ENCODE measurements at places on chromosomes 4 and X.

GRCh38 chr4:152663203-152664066 is 16.4 kb downstream of the TMEM154 start:
- DNase-seq = no peak

GRCh38 chrX:110284159-110284558 is 33.7 kb downstream of the AMMECR1 start:
- DNase-seq = no peak

GRCh38 chrX:40866893-40867292 is 131.6 kb upstream of the MED14 start:
- no peak for DNase-seq

DNA sequence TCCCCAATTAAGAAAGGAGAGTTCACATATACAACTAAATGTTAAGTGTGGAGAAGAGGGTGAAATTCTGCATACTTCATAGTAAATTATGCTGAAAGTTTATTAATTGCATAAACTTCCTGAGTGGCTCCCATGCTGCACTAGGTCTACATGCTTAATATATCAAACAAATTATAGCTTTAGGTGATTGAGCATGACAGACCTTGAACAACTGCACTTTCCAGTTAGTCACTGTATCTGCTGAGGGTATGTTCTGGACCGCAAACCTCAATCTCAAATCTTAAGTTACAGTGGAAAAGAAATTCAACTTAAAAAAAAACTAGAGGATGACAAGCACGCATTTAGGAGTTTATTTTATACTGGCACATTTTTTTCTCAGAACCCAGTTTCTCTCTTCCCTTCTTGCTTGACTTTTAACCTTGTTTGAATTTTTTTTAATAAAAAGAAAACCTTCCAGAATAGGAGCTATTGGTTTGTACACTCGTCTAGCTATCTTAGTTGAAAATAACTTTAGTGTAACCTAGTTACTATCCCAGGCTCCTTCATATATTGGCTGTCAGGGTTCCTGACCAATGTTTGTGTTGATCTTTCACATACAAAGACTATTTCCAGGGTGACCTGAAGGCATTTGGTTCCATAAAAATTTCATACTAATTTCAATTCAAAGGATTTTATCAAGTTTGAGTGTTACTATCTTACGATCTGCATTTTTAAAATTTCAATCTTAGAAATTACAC is 10.2 kb upstream of the FAM120C start:
- DNase-seq = no peak

DNA sequence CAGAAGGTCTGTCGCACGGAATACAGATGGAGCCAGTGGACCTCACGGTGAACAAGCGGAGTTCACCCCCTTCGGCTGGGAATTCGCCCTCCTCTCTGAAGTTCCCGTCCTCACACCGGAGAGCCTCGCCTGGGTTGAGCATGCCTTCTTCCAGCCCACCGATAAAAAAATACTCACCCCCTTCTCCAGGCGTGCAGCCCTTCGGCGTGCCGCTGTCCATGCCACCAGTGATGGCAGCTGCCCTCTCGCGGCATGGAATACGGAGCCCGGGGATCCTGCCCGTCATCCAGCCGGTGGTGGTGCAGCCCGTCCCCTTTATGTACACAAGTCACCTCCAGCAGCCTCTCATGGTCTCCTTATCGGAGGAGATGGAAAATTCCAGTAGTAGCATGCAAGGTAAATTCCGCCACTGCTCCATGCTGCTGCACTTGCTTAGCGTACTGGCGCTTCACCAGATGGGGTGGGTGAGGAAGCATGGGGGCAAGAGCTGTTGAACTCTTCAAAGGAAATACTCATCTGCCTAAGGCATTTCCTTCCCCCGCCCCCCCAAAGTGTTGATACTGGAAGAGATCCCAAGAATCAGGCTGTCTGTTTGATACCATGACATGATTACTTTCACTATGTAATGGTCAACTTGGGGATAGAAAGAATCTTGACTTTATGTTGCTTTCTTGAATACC is 24.8 kb downstream of the KLF3 start:
- no peak for DNase-seq

- DNase-seq = no peak
Observed at GRCh38 chr4:174318829-174319764, 35.4 kb downstream of the CEP44 start.

DNA sequence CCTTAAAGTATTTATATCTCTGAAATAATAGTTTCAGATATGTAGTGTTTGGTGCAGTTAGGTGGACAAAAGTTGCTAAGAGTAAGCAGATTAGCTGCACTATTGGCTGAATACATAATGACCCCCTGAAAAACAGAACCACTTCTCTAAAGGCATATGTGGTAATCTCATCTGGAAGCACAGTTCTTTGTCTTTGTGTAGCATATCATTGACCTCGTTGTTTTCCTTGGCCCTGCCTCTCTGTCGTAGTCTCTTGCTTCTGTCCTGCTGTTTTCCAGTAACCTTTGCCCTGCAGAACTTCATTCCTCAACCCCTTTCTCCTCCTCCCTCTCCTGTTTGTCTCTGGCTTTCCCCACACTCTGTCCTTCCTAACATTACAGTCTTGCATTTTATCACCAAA is 41.4 kb downstream of the JADE3 start:
- DNase-seq = no peak

- DNase-seq = no peak
Observed at GRCh38 chr4:109601336-109601735, 41.3 kb downstream of the MCUB start.

- DNase-seq = no peak
Observed at GRCh38 chr4:16183604-16184003, 42.7 kb downstream of the TAPT1 start.

DNA sequence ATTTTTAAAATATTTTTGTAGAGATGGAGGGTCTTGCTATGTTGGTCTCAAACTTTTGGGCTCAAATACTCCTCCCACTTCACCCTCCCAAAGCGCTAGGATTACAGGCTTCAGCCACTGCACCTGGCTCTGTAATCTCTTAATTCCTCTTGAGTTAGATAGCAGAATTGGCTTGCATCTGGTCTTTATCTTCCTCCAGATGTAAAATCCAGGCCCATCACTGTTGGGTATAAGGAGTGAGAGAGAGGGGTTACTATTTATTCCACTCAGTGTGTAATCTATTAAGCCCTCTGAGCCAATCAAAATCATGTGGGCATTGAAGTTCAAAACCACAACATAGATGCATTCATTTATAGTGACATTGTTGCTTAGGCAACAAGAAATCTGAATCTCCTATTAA is 33.9 kb downstream of the ANK2 start:
- no peak for DNase-seq

DNA sequence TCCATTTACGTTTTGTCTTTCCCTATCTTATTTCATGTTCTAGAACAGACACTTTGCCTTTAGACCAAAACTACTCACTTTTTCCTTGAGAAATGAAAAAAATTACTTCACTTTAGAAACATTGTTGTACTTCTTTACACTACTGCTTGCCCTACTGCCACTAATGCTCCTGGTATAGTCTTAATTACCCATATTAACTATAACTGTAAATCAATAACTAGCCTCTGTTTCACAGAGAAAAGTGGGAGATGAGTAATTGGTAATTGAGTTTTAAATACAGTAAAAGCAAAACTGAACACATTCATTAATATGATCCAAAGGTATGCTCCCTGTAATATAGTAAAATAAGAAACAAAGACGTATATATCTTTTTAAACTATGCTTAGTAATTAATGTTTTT is 111.1 kb upstream of the JADE1 start:
- no peak for DNase-seq

DNA sequence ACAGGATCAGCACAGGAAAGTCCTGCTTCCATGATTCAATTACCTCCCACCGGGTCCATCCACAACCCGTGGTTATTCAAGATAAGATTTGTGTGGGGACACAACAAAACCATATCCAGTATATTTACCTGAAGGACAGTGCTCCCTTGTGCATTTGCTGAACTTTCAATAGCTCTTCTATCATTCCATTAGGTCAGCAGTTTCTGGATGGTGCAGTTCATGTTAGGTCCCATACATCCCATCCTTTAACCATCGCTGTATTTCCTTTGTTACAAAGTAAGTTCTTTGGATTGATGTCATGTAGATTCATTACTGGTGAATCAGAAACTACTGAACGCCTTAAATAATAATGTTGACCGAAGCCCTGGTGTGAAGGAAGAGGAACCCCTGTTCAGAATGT is 775.9 kb downstream of the TRIML1 start:
- no peak for DNase-seq

DNA sequence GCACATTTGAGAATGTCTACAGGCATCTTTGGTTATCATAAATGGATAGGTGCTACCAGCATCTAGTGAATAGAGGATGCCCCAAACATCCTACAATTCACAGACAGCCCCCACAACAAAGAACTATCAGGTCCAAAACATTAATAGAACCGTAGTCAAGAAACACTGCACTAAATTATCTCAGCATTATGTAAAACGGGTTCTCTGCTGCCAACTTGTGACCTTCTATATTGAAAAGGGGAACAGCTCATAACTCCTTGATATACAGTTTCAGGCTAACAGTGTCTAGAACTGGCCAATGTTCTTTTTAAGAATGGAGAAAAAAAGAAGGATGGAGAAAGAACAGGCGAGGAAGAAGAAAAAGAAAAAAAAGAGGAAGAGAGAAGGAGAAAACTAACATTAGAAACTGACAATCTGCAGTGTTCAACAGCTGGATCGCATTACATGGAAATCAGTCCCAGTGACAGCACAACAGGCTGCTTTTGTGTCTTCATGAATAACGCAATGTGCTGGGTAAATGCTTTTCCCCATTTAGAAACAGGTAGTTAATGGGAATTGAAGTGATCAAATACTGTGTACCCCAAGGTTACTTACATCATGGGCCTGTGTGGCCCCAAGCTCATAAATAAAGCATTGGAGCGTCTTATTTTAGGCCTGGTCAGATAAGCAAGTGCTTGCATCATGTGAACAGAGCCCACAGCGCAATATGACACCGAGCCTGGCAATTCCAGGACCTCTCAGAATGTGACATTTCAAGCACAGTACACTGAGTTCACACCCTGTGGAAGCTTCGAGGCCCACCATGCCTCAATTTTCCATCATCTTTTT is 339.5 kb downstream of the DHX15 start:
- DNase-seq = no peak

GRCh38 chr4:85595796-85596559 is 121.0 kb downstream of the ARHGAP24 start:
- DNase-seq = no peak

DNA sequence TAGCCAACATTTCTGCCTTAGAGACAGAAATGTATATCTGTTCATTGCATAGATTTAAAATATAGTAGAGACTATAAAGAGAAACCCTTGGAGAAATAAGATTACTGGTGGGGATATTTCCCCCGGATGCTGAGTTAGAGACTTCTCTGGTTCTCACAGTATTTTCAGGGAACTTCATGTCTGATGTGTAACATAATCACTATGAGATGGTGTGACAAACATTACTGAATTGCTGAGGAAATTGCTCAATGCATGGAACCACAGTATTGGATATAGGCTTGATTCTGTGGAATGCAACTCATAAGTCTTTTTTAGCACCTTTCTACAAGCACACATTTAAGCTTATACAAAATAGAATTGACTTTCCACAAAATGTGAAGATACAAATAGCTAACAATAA is 152.7 kb downstream of the SOWAHB start:
- no peak for DNase-seq

DNA sequence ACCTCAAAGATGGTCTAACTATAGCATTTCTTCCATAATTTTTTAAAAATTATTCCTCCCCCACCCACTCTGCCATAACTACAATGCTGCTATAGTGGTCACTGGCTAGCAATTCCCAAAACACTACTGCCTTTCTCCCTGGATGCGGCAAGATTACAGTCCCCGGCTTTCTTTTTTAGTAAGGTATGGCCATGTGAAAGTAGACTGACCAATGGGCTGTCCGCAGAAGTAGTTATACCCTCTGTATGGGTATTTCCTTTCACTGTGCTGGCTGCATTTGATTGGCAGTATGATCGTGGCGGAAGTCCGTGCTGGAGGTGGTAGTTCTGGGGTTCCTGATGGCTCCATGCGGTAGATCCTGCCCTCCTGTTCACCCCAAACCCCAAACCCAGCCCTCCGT is 166.0 kb downstream of the FBXO8 start:
- no peak for DNase-seq

DNA sequence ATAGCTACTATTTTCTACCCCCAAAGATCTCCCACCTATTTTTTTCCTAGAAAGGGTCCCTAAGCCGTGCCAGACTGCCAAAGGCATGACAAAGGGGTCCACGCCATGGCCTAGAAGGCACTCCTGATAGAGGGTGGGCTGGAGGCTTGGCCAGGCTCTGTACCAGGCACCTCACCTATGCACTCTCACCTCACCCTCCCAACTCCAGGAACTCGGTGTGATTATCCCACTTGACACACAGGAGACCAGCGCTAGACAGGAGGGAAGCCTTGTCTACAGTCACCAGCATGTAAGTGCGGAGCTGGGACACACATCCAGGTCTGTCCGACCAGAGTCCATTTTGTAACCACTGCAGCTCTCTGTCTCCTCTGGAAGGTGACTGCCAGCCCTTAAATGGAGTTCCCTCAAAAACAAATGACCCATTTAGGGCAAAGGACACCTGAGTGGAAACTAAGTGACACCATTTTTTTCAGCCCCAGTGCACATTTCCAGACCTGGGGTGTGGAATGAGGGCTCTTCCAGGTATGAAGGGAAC is 106.4 kb downstream of the RTL5 start:
- no peak for DNase-seq

DNA sequence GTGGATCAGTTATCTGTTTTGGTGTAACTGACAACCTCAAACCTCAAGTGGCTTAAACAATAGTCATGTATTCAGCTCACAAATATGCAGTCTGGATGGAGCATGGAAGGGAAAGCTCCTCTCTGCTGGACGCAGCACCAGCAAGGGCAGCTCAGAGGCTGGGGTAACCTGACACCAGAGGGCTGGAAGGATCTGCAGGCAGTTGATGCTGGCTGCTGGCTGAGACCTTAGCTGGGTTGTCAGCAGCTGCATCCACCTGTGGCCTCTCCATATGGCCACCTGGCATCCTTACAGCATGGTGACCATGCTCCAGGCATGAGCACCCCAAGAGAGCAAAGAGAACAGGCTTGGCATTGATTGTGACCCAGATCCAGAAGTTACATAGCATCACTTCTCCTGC is 46.7 kb downstream of the ENPP6 start:
- DNase-seq = no peak

DNA sequence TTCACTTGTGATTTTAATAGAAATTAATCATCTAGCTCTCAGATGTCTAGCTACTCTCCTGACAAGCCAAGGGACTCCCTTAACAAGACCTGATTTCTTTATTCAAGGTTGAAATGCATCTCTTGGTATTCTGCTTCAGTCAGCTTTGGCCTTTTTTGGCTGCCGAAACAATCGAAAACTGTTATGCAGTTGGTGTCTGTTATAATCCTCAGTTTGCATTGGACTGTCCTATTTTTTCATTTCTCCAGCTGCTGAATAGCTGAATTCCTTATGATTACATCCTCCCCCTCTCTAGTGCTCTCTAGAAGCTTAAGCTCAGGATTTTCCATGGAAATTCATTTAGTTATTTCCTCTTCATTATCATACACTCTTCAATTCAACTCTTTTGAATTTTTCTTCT is 177.2 kb downstream of the TRIML1 start:
- no peak for DNase-seq

DNA sequence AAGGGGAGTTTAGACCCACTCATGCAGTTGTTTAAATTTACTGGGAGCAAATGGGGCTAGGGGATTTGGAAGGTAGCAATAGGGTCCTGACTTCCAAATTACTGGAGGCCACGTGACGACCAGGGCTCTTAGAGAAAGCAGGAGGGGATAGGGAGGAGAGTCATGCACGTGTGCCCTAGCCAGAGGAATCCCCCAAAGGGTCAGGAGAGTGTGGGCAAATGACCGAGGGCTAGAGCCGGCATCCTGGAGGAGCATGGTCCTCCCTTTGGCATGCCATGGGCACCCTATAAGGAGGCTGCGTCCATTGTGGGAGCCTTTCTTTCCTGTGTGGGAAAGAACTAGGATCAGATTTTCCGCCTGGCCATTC is 25.5 kb upstream of the GPC4 start:
- no peak for DNase-seq
